Renal pelvis (tissue), 12 donors: ENCODE measurements at places on chromosomes 16 and 17. TPM values are rescaled to one million over a fixed set of nuclear protein-coding genes. Genes with fewer than 3 reads are reported as not detected.

- DNase-seq, result no peak
Observed at GRCh38 chr16:12902511-12903372, 1.3 kb downstream of the SHISA9 start.

DNA sequence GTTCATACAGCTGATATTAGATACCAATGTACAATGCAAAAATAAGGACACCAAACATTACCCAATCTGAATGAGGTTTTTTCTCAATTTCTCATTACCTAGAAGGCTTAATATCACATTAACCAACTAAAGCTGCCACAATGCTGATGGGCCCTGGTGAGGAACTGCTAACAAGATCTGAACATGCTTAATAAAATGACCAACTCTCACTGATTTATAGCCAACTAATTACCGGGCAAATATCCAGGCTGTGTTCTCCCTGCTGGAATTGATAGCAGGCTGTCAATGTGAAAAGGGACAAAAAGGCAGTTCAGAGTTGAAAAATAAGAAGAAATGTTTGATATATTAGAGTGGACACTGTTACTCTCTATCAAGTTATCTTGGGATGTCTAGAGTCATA lies 124.6 kb downstream of the TOX3 start:
- DNase-seq, result no peak

DNA sequence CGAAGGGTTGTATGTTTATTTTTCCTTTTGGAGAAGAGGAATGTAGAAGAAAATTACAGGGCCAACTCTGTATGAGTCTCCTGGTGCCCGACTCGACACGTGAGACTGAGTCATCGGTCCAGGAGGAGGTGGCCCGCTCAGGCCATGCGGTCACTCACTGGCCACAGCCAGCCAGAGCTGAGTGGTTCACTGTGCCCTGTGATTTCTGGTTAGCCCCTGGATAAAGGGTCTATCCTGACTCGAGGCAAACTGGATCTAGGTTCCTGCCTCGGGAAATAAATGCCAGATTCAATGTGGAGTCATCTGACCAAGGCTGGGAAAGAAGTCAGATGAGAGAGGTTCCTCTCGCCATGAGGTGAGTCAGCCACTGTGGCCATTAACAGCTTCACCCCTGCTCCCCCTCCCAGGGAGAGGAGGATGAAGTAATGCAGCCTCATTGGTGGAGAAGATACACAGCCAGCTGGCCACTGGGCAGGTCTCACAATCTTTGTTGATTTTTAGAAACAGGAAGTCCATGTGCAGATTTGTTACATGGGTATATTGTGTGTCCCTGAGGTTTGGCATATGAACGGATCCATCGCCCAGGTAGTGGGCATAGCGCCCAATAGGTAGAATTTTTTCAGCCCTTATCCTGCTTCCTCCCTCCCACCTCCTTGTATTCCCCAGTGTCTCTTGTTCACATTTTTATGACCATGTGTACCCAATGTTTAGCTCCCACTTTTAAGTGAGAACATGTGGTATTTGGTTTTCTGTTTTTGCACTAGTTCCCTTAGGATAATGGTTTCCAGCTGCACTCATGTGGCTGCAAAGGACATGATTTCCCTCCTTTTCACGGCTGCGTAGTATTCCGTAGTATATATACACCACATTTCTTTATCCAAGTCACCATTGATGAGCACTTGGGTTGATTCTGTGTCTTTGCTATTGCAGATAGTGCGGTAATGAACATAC lies 21.7 kb upstream of the USP36 start:
- DNase-seq, result no peak

GRCh38 chr16:50245417-50246298 lies 20.7 kb upstream of the ADCY7 start:
- DNase-seq, result no peak

SP6 gene
- polyA plus RNA-seq, result 3.8 TPM

MPP2 gene
- polyA plus RNA-seq, result 8.0 TPM

CCR7 gene
- polyA plus RNA-seq, result 0.65 TPM
